ENCODE measurements at places on chromosomes 6 and 20.

DNA sequence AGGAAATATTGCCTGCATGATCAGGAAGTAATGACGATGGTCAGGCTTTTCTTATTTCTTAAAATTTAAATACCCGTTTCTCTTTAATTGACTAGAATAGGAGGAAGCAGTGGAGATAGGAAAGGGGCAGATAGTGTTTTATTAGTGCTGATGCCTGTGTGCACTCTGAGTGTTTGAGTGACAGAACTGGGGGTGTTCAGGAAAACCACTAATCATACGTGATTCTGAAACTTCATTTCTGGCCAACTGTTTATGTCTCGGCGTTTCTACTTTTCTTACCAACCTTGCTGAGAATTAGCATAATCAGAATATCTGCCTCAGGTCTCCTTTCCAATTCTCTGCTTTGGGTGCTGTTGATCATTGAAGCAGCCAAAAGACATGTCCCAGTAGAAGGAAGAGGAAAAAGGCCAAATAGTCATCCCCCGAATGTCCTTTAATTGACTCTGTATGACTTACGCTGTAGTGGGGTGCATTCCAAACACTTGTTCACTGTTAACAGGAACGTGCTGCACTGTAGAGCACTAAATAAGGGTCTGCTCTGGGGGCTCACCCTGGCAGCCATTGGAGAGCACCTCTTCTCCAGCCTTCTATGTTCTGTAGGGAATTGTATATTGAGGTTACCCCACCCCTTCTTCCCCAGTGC is 152.9 kb downstream of the JARID2 start:
- DNase-seq, result no peak

GRCh38 chr6:72822023-72822422 is 200.2 kb downstream of the KCNQ5 start:
- no peak for DNase-seq

GRCh38 chr6:158789115-158789917 is 29.9 kb downstream of the EZR start:
- no peak for DNase-seq

DNA sequence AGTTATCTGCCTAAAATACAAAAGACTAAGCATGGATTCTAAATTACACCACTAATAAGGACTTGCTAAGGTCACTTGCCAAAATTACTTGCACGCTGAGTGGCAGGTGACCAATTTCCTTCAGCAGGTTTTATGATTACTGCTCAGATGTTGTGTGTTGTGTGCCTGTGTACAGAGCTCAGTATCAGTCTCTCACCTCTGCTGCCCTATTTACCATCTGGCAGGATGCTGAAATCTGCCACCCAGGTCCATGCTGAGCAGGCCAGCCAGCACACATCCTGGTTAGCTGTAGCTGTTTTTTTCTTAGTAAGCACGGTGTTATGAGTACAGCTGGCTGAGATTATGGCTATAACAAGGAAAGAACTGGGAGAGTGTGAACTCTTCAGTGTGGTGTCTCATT is 34.0 kb downstream of the ELOVL4 start:
- DNase-seq, result no peak
